ENCODE measurements at places on chromosomes 1 and 21. TPM values are rescaled to one million over a fixed set of nuclear protein-coding genes. Genes with fewer than 3 reads are reported as not detected.

DNA sequence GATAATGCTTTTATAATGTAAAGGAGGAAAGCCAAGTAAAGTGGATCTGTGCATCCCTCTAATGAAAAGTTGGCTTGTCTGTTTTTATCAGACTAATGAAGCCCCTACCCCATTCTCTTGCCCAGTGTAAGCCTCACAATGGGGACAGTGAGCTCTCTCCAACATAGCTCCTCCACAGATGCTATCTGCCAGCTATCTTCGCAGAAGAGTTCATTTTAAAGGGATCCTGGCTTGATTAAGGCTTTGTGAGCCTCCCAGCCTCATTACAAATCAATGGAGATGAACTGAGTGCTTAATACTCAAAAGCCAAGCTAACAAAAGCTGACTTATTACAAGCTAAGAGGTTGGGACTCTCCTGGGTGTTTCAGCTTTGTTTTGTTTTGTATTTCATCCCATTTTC lies 514.7 kb downstream of the NUF2 start:
- no peak for DNase-seq

GRCh38 chr1:92567211-92567868 lies 80.6 kb upstream of the GFI1 start:
- no peak for DNase-seq

GRCh38 chr1:214720561-214720960 lies 117.6 kb downstream of the CENPF start:
- DNase-seq: no peak

DNA sequence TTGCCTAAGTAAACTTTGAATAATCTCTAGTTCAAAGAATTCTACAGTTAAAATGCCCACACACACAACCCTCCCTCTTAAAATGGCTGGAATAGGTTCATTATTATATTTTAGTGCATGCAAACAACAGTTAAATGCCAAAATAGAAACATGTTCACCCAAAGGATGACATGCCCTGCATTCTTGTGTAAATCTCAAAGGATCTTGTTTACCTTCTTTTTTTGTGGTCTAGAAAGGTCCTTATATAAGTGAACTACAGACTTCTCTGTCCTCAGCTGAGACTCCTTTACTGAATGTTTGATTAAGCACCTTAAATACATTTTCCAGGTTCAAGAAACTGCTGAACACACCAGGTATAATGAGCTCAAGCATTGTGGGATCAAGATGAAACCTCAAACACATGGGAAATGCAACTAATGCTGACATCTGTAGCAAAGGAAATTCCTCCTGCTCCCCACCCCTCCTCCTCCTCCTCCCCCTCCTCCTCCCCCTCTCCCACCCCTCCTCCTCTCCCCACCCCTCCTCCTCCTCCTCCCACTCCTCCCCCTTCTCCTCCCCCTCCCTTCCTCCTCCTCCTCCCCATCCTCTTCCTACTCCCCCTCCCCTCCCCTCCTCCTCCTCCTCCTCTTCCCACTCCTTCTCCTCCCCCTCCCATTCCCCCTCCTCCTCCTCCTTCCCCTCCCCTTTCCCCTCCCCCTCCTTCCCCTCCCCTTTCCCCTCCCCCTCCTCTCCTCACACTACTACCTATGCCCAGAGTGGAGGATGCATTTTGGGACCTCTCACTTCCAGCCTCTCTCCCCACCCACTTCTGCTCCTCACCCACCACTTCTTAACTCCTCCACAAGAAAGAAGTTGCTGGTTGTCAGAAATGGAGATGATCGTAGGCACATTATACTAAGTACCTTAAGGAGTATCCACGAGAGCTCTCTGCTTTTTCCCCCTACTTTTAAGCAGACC lies 233.9 kb downstream of the MRPL39 start:
- DNase-seq: no peak

DNA sequence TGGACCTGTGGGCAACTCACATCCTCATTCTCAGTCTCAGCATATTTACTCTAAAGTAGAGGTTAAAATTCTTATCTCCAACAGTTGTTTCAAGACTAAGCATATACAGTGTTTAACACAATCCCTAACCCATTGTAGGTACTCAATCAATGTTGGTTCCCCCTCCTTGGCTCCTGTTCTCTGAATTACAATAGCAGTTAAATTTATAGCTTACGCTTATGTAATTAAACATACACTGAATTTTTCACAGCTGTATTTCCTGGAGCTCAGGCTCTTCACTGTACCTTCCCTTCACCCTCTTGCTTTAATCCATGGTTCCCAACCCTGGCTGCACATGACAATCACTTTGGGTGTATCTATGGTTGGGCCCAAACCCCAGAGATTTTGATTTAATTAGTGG lies 89.4 kb downstream of the LPAR3 start:
- no peak for DNase-seq

DNA sequence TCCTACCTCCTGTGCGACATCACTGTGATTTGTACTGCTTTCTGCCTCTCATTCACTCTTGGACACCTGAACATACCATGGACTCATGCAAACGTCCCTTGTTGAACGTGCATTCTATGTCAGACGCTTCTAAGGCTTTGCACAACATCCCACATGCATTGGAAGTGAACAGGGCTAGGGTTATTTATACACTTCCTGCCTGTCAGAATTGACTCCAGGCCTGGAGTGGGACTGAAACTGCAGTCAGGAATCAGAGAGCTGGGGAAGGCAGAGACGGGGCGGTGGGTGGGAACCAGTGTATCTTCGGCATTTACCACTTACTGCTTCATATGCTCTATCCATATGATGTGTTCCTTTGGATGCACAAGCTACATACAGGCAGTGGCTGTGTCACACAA lies 81.4 kb upstream of the GALNT2 start:
- DNase-seq: no peak

- peak; percentile 57 for DNase-seq
These were observed 59.5 kb downstream of the RHOU start for GRCh38 chr1:228794810-228795209.

- DNase-seq: no peak
These were observed 47.0 kb upstream of the CSF1 start for GRCh38 chr1:109863667-109864046.

- DNase-seq: no peak
These were observed 22.0 kb upstream of the UHMK1 start for GRCh38 chr1:162475539-162476185.

DNA sequence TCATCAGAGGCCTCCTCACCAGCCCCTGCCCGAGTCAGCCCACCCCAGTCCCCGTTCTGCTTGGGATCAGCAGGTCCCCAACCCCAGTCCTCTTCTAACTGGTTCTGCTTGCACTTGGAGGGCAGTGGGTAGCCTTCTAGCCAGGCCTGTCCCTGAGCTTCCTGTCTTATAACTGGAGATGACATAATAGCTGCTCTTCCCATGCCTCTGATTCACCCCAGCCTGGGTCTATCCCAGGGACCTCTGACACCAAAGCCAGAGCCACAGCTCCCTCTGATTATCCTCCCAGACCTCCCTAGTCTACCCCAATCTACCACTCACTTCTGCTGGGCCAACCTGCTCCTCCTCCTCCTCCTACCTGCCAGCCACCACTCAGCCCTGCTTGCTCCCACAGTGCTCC lies 31.4 kb downstream of the IQGAP3 start:
- DNase-seq: no peak

DNA sequence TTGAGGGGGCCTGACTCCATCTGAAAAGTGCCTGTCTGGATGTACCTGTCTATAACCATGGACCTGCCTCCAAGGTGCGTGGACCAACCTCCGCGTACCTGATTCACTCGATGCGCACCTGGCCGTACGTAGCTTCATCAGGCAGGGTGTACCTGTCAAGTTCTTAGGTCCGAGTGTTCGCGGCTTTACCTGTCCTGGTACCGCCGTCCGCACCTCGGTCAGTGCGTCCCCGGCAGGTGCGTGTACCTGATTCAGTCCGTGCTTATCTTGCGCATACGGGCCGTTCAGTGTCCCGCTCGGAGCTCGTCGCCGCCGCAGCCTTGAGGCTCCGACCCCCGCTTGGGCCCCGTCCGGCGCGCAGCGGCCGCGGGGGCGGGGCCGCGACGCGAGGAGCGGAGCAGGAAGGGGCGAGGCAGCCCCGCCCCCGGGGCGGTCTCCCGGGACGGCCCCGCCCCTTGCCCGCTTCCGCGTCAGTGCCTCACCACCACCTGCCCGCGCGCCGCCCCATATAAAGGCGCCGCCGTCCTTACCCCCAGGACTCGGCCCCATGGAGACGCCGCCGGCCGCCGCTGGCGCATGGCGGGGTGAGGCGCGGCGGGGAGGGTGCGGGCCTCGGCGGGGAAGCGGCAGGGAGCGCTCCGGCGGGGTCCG lies at the start of gene ZC3H12A:
TSS of gene ZC3H12A (plus strand) at position 535 of the 651 bp plus-strand sequence. CDS start 917 bp downstream, outside the sequence.
- peak; percentile 98 for DNase-seq

DNA sequence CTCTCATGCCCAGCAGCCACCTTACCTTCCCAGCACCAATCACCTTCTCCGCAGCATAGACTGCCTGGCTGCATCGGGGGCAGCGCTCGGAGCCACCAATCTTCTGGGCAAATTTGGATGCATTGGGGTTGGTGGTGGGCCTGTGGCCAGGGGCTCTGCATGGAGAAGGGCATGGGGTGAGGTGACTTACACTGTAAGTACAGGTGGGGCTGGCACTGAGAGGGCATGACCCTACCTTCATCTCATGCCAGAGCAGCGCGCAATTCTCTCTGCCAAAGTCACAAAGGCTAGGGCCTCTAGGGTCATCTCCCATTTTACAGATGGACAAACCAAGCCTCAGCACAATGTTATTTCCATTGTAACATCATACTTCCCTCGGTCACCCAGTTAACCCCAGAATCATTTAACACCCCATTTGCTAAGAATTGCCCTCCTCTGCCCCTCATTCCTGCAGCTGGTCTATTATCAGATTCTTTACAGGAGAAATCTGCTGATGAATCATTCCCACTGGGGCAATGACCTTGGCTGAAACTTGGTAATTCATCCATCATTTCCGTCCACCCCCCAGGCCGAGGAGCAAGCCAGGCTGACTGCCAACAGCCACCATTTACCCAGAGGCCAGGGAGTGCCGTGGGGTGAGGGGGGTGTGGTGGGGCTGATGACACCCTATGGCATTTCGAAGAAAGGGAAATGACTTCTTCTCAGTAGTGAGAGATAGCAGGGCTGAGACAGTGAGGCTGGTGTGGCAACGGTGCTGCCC lies 17.9 kb downstream of the CSRP1 start:
- DNase-seq: no peak

DNA sequence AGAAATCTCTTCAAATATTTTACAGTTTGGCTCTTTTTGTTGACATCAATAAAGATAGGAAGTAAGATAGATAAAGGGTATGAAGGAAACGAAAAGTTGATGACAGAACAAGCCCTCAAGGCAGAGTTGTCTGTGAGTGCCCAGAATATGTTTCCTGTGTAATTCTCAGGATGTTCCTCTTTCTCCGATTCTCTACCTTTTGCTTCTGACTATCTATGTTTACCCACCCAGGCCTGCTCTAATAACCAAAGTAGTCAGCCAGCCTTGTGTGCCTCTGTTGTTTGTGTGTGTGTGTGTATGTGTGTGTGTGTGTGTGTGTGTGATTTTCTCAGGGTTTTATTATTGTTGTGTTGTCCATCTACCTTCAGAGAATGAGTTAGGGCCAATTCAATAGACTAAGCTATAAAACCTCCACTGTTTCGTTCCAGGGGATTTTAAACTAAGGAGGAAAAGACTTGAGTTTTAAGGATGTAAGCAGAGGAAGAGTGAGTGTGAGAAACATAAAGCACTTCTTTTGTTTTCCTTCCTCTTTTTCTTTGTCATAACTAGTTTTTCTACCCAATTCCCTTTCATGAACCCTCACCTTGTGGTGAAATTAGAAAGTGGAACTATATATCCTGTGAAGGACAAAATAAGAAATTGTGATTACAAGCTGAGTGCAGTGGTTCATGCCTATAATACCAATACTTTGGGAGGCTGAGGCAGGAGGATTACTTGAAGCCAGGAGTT lies 627.4 kb upstream of the NR5A2 start:
- no peak for DNase-seq

- DNase-seq: no peak
These were observed 43.4 kb downstream of the WDR64 start for GRCh38 chr1:241695246-241696171.

DNA sequence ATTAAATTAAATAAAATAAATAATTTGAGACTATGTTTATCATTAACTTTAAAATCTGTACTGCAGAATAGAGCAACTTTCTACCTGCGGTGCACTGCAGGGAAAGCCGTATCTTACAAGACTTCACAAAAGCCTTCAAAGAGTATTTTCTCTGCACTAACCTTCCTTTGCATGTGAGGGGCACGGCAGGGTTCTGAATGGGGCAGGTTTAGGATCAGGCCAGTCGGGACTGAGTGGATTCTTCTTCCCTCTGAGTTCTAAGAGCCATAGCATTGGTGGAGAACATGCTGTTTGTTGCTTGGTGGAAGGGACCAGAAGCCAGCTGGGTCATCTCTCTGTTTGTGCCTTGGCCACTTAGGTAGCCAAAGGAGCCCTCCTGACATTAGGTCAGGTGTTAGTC lies 55.2 kb upstream of the LGALS8 start:
- no peak for DNase-seq

- no peak for DNase-seq
These were observed at the start of gene FYB2 for GRCh38 chr1:56819387-56819899. Gene FYB2, minus strand, starts transcription at chr1:56819404. Its CDS starts 114 bp downstream, at chr1:56819290.

GRCh38 chr1:211738096-211738690 lies 62.8 kb upstream of the NEK2 start:
- no peak for DNase-seq

DNA sequence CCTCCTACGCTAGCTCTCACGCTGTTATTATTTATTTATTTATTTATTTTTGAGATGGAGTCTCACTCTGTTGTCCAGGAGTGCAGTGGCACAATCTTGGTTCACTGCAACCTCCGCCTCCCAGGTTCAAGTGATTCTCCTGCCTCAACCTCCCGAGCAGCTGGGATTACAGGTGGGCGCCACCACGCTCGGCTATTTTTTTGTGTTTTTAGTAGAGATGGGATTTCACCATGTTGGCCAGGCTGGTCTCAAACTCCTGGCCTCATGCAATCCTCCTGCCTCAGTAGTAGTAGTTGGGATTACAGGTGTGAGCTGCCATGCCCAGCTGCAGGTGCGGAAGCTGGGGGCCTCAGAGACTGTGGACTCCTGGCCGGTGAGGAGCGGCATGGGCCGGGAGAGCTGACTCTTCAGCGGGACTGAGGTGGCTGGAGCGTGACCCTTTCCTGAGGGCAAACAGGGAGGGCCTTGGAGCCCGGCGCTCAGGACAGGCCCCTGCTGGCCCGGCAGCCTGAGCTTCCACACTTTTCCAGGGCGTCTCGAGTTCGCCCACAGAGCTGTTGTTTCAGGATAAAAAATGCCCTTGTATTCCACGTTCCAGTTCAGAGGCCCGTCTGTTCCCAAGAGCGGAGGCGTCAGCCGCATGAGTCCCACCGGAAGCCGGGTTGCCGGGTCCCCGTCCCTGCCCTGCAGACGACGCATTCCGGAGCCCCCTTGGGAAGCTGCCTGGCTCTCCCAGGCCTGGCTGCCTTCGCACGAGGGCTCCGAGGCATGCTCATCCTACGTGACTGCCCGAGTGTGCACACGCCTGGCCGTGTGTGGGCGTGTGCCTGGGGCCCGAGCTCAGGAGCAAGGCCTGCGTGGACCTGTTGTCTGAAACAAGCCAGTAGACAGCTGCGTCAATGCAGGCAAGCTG lies 126.2 kb downstream of the SIK1 start:
- no peak for DNase-seq

SV2A gene
- total RNA-seq: 10.9 TPM

SON gene
- total RNA-seq: 271 TPM

SFN gene
- 2.3 TPM for total RNA-seq

HSD11B1 gene
- total RNA-seq: 5.2 TPM

SAMD11 gene
- total RNA-seq: not detected

FMN2 gene
- not detected for total RNA-seq
